HEK293T (cell line): ENCODE measurements at places on chromosomes 7 and 10.

DNA sequence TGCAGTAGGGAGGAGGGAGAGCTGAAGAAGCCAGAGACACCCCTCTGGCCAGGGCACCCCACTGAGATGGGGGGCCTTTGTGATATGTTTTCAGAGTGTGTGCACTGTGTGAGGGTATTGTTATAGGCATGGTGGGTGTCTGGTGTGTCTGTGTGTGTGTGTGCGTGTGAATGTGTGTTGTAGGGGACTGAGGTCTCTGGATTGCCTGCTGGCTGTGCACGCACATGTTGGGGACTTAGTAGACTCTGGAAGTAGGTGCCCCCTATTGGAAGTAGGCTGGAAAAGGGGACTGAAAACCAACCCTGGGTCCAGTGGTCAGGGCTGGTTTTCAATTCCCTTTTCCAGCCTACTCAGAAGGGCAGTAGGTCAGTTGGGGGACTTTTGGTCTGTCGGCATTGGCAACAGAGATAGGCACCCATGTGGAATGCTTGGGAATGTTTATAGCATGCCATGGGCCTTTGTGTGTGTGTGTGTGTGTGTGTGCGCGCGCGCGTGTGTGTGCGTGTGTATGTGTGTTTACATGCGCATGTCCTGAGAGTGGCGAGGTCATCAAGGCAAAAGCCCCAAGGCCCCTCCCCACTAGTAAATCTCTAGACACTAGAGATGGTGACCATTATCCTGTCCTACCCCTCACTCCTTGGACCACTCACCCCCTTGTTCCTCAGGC, 78.8 kb downstream of the HIF1AN start:
- no peak for DNase-seq

DNA sequence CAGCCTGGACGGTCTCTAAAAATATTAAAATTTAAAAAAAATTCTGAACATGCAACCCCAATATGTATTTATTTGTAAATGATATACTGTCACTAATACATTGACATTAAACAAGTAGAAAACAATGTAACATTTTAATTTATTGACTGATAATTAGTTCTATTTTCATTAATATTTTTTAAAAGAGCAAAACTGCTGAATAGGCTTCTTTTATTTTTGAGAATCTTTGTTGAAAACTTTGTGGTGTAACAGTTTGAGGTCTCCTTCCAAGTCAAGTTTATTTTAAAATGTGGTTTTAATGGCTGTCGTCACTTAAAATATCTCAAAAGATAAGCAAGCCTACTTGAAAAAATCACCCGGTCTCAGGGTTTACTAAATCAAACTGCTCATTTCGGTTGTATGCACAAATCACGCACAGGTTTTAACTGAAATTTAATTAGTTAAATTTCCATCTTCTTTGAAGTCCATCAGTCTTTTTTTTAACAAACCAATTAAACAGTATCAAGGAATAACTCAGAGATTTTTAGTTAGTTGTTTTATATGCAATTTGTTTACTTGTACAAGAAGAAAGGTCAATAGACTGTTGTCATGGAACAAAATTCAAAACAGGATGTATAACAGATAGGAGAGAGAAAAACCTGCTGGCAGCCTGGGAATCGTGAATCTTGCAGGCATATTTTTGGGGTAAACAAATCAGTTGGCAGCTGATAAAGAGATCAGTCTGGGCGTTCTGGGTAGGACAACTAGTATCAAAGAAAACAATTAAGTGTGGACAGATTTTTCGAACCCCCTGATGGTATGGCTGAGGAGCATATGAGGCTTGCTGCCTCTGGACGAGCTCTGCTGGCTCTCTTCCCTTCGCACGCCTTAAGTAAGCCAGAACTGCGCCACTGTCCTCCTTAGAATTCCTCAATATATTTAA, 9.7 kb upstream of the EDRF1 start:
- DNase-seq, result no peak

GRCh38 chr7:157981778-157982177, 605.8 kb downstream of the PTPRN2 start:
- no peak for DNase-seq

- no peak for DNase-seq
Observed at GRCh38 chr7:158827411-158828132, 1.7 kb downstream of the ESYT2 start.

DNA sequence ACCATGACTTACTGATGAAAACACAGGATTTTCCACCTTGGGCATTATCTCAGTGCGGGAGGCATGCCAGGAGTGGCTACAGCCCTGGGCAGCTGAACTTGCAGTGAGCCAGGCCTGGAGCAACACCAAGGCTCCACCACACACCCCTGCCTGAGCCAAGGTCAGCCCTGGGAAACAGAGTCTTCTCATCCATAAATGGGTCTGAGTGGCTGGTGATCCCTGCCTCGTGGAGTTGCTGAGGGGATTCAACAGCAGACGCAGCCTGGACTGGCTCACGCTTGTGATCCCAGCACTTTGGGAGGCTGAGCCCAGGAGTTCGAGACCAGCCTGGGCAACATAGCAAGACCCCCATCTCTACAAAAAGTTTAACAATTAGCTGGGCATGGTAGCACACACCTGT, 32.2 kb downstream of the SPOCK2 start:
- DNase-seq, result no peak

DNA sequence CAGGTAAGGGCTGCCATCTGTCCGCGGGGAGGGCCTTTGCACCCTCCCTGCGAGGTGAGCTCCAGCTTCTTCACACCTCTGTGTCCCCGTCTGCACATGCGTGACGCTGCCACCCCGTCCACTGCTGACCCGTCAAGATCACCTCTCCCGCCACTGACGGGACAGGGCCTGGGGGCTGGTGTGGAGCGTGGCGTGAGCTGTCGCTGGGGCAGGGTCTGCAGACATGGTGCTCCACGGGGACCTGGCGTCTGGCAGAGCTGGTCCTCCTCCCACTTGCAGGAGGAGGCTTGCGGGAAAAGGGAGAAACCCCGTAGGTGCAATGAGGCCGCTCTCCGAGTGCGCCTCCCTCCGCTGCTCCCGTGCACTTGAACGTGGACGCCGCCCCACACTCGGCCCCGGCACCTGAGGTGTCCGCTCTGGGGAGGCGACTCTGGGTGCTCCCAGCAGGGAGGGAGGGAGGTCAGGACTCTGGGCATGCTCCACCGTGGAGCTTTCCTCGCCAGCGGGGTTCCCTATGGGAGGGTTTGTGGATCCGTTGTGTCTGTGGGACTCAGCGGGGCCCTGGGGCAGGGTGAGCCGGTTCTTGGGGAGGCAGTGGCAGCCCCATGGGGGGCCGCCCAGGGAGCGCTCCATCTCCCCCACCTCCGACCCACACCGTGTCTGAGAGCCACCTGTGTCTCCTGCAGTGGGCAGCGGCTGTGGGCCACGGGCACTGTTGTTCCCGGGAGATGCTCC, 17.6 kb upstream of the DPYSL4 start:
- no peak for DNase-seq

DNA sequence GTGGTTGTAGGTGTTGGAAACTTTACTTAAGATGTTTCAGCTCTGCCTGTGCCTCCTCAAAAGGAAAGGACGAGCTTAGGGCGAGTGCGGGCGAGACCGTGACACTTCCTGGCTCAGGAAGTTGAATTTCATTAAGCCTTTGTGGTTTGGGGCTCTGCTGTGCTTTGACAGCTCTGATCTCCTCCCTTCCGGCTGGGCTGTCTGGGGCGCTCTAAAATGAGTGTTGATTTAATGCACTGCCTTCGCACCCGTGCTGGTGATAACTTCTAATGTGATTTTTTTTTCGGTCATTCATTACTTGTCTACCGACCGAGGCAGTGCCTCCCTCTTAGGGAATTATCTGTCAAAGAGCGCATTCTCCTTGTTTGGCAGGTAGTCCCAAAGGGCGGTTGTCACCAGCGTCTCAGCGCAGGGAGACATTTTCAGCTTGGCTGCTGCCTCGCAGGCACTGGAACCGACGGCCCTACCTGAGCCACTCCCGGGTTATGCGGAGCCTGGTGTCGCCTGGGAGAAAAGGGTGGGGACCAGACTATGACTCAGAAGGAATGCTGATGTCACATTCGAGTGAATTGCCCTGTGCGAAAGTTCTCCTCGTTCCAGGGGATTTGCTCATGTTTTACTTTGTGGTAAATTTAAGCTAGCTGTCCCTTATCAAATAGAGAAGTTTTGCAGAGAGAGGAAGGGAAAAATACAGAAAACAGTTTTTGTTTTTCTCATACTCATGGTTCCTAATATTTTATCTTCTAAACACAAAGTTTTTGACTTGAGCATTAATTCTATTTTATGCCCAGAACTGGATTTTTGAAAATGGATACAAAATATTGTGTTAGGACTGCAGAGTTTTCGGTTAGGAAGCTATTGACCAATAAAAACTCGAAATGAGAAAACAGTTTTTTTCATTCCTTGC, 920 bp downstream of the TES start:
- peak; percentile 74 for DNase-seq

- DNase-seq, result no peak
Observed at GRCh38 chr10:9868499-9868898, 1149.2 kb upstream of the CELF2 start.

- DNase-seq, result no peak
Observed at GRCh38 chr10:132897516-132898381, 44.6 kb downstream of the CFAP46 start.

GRCh38 chr10:110077436-110078130, 69.8 kb downstream of the ADD3 start:
- no peak for DNase-seq

DNA sequence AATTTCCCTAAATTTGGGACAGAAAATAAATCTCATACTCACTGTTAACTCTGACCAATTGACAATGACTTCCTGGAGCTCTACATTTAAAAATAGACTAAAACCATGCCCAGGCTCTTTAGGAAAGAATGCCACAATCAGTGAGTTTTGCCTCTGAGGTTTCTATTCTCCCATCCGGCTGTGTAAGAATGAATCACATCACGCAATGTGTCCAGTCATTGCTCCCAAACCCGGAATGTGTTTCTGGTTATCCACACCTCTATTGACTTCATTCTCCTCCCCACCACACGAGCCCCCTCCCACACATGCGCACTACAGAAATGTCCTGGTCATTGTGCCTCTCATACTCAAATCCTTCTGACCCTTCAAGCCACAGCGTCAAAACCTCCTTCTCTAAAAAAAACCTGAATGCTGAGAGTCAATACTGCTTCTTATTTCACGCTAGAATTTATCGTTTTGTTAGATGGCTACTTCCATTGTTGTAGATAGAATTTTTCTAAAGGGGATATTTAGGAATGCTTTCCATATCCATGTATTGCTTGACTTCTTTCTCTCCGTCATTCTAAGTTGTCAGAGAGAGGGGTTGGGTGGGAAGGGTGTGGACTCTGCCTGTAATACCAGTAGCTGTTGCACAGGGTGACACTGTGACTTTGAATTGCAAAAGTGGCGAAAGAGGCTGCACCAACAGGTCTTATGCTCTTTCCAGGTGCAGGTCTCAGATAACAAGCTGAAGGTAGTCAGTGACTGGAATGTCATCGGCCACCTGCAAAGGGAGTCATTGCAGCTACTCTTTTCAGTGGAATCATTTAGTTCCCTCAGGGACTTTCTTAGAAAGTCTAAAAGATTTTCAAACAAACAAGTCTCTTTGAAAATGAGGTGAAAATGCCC, 356.6 kb downstream of the PAXIP1 start:
- DNase-seq, result no peak

DNA sequence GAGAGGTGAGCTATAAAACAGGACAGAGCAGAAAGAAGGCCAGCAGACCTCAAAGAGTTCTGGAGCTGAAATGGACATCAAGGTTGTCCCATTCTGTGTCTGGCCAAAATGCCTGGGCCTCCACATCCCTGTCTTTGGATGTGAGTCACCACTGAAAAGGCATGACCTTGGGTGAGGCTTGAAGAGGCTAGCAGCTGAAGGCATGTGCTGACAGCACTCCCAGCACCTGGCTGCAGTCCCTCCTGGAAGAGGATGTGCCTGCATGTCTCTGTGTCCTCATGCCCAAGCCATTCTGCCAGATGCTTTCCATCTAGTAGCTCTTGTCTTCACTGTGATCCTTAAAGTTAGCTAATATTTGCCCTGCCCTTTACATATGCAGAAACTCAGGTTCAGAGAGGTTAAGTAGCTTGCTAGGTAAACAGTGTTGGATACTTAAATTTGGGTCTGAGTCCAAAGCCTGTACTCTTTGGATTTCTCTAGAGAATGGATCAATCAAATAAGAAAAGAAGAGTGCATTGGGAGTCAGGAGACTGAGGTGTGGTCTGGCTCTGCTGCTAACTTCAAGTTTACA, 35.8 kb downstream of the HECW1 start:
- DNase-seq, result no peak

GRCh38 chr10:93874309-93875031, 19.3 kb upstream of the SLC35G1 start:
- DNase-seq, result no peak

- DNase-seq, result no peak
Observed at GRCh38 chr7:37018954-37019353, 294.7 kb upstream of the AOAH start.

- DNase-seq, result peak; percentile 73
Observed at GRCh38 chr7:101743241-101743994, 74.0 kb upstream of the CUX1 start.

DNA sequence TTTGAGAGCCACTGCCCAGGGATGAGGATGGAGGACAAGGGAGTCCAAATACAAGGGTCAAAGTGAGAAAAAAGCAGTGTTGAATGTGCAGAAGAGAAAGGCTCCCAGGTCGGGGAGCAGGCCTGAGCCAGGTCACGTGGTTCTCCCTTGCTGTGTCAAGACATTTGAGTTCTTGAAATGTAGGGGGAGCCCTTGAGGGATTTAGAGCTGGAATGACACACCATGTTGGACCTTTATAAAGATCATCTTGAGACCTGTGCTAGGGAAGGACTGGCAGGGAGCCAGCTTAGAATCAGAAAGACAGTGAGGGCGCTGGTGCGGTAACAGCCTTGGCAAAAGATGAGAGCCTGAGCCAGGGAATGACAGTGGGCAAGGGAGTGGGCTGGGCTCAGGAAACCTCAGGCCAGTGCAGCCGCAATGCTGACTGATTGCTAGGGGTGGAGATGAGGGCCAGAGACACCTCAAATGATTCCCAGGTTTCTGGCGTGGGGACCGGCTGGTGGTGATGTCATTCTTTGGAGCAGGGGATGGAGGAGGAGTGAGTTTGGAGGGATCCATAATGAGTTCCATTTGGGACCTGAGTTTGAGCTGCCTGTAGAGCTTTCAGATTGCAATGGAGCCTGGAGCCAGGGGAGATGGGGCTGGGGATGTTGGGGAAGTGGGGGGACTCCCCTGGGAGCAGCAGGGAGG, 120.1 kb downstream of the PTPN20 start:
- peak; percentile 42 for DNase-seq

DNA sequence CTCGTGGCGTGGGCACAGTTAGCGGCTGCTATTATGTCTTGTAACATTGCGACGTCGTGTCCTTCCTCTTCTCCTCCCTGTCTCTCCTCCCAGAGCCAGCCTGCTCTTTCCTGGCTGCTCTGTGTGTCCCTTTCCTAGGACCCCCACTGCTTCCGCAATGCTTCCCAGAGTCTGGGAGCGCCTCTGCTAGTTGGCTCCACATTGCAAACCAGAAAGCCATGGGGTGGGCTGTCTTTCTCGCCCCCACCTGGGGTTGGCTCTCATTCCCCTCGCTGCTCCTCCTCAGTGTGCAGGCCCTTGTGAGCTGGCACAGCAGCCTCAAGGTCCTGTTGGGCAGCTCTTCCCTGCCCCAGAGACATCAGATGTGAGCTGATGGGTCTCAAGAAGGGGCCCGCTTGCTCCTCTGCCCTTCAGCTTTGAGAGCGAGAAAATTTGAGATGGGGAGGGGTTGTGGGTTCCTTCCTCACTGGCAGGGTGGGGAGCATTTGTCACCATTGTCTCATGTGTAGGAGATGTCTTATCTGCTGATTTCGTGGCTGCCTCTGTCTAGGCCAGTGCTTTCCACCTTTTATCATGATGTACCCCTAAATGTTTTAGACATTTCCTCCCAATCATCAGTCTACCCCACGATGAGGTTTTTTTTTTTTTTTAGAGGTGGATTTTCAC, 3.3 kb downstream of the ADAMTS14 start:
- no peak for DNase-seq
